CMK (cell line): ENCODE measurements at places on chromosomes 1 and 21.

GRCh38 chr1:244654108-244655038 lies 1.4 kb downstream of the DESI2 start:
- no peak for DNase-seq

DNA sequence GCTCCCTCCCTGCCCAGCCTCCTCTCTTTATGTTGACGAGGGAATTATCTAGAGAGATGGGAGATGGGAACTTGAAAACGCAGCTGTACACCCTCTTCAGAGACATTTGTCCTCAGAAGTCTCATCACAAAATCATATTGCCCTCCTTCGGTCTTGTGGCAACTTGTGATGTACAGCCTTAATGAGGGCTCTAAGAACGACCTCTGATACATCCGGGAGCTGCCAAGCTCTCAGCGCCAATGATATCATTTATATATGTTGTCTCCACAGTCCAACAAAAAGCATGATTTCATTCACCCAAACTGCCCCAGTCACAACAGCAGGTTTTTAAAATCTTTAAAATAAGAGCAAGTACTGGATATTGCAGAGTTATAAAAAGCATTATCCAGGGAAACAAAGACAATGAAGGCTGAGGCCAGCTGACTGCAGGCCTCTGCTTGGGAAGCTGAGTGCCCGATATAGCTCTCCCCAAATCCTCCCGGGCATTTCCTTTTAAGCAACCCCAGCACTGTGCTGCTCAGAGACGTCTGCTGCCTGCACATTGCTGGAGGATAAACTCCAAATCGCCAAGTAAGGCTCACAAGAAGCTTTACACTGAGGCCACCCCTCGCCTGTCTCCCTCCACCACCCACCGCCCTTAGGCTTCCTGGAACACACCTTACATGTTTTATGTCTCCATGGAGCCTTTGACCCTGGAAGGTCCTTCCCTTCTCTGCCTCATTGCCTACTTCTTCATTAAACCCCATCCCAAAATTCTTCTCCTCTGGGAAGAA lies 236.1 kb downstream of the C1orf94 start:
- DNase-seq = no peak

GRCh38 chr1:10950316-10951172 lies 61.9 kb upstream of the TARDBP start:
- no peak for DNase-seq

GRCh38 chr21:32990666-32991065 lies 35.1 kb upstream of the OLIG2 start:
- DNase-seq = no peak

DNA sequence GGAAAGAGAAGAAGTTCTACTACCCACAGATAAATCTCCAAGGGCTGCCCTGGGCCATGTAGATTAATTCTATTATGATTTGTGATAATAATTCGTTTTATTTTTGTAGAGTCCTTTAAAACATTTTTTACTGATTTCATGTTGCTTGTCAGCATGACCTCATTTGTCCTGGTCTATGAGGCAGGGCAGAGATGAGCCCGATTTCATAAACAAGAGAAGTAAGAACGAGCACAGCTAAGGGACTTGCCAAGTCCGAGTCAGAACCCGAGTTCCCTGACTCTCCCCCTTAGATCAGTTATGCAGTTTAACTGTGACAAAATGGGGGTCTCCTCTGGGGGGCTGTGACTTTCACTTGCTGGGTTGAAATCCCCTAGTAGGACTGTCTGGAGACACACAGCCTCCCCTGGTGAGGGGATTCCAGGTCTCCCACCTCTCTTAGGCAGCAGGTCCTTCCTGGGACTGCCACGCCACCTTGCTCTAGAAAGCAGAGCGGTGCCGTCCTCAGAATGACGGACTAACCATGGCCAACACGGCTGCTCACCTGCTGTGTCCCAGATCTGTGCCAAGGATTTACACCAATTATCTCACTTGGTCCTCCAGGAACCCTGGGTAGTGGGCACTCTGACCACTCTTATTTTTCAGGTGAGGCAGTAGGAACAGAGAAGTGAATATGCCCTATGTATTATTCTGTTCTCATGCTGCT lies 31.0 kb upstream of the SOX13 start:
- DNase-seq = no peak

- DNase-seq = no peak
Observed at GRCh38 chr1:11664336-11665065, 501 bp downstream of the FBXO6 start.

- no peak for DNase-seq
Observed at GRCh38 chr21:35963920-35964451, 96.3 kb downstream of the SETD4 start.

DNA sequence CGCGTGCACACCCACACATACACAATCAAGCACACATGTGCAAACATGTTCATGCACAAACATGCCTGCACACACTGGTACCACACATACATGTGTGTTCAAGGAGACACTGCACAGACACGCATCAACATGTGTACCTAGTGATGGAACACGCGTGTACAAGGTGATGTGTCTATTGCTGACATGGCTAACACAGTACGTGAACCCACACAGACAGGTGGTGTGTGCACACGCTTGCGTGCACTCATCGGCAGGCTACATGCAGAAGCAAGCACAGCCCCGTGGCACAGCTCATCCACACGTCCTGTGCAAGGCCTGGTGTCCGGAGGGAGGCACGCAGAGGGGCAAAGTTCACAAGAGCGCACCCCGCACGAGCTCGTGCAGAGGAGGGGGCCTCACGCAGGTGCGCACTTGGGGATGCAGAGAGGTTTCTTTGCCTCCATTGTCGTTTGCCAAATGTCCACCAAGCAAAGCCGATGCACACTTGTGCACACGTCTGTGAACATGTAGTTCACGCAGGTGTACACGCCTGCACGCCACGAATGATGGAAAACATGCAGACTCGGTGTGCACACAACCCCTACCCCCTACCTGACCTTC lies 969 bp downstream of the ACAP3 start:
- no peak for DNase-seq

DNA sequence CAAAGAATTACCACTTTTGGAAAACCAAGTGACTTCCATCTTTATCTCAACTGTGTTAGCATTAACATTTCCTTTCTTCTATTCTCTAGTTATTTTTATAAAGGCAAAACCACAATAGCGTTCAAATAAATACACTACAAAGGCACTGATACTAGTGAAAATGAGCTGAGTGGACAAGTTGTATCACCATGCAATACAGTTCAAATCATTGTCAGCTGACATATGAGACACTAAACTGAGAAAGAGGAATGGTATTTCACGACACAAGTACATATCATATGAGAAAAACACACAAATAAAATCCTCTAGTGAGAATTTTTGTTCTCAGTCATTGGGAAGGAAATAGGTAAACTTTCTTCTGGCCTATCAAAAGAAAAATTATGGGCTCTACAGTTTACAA lies 26.2 kb downstream of the ENAH start:
- DNase-seq = no peak

GRCh38 chr1:41657679-41658295 lies 173.3 kb upstream of the EDN2 start:
- no peak for DNase-seq

- no peak for DNase-seq
Observed at GRCh38 chr1:151047925-151048644, 534 bp downstream of the C1orf56 start.

DNA sequence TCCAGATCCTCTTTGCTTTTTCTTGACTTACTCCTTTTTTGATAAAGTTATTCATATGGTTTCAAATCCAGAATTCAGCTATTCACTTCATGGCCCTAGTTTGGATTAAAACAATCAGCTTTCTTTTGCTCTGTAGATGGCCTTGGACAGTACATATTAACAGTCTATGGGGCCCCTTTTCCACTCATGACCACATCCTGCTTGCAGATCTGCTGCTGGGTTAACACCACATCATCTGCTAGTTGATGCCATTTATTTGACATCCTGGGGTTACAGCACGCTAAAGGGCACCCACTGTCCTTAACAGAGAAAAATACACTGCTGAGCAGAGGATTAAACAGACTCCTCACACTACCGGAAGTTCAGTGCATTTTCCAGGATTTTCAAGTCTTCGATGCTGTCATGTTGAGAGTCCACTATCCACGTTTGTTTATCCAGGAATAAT lies 941 bp upstream of the IFI16 start:
- DNase-seq = peak; percentile 78
